ENCODE measurements at places on chromosomes 11 and 22. TPM values are rescaled to one million over a fixed set of nuclear protein-coding genes. Genes with fewer than 3 reads are reported as not detected.

SLC22A6 gene
- not detected for polyA plus RNA-seq

C22orf31 gene
- not detected for polyA plus RNA-seq

FGF4 gene
- not detected for polyA plus RNA-seq

MAP6 gene
- polyA plus RNA-seq = 0.26 TPM

TRIM66 gene
- polyA plus RNA-seq = 1.4 TPM

KIAA1671 gene
- polyA plus RNA-seq = 8.8 TPM

IL18 gene
- polyA plus RNA-seq = 13.0 TPM

SMTNL1 gene
- polyA plus RNA-seq = 19.7 TPM
